HFFc6 (cell line): ENCODE measurements at places on chromosomes 6 and 20.
A peak's percentile ranks its signal among the peaks of the same experiment; 100 is the strongest.

- DNase-seq = no peak
These were observed 65.9 kb downstream of the PPP1R14C start for GRCh38 chr6:150208611-150209352.

- no peak for DNase-seq
These were observed 162.9 kb downstream of the QKI start for GRCh38 chr6:163577404-163577803.

DNA sequence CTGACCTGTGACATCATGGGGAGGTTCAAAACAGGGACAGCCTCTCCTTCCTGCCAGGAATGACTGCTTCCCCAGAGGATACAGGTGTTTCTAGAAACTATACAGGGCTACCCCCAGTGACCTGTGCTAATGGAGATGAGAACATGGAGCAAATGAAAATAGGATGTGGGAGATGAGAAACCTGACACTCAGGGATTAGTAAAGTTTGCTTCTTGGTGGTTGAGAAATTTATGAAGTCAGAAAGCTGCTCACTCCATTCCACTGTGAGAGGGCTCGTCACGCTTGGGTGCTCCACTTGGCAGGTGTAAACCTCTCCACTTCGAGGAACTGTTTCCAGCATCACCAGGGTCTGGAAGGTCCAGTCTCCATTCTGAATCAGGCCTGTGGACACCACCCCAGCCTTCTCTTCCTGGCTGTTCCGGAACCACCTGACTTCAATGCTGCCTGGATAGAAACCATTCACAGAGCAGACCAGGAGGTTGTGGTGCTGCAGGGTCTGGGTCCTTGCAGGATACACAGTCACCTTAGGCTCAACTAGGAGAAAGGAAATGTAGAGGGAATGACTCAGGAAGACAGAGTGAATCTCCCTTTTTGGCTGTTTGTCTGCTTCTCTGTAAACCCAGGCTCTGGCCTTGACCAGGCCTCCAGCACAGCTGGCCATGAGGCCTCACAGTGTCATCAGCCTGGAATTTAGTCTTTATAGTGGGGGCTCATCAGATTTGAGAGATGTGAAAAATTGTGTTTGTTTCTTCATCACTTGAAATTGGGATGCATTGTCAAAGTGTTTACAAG lies 10.8 kb downstream of the HLA-DRB5 start:
- no peak for DNase-seq

GRCh38 chr6:139483079-139483478 lies 108.6 kb upstream of the CITED2 start:
- DNase-seq = no peak

GRCh38 chr20:62792182-62792939 lies 3.9 kb upstream of the MRGBP start:
- peak; percentile 61 for DNase-seq
